ENCODE measurements at places on chromosomes 2 and 18.

- DNase-seq, result no peak
Observed at GRCh38 chr2:207926989-207927300, 98.4 kb downstream of the PLEKHM3 start.

DNA sequence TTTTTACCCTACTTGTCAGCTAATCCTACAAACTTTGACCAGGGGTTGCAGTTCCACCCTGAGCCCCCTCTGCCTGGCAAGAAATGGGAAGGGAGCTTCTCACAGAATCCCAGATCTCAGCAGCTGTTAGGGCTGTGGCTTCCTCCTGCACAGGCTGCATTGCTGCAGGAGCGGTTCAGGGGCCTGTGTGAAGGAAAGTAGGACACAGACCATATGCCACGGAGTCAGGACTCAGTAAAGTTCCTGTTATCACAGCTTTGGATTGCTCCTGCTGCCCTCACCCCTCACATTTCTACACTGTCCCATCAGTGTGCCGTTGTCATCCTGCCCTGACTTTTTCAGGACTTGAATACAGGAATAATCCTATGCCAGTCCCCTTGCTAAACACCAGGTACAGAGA is 62.8 kb upstream of the SP3 start:
- no peak for DNase-seq

DNA sequence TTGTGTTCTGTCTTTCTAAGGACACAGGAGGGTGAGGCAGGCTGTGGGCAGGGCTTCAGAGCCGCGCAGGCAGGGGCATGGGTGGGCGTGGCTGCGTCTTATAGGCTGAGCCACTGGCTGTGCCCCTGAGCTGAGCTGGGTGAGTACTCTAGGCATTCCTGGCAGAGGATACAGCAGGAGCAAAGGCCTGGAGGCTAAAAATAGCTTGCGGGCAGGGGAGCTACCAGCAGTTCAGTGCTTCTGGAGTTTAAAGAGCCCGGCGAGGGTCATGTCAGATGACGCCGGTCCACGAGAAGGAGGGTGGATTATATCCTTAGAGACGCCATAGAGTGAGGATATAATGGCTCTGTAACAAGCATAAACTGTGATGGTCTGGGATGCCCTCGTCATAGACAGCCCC is 31.5 kb upstream of the PDIA6 start:
- DNase-seq, result no peak

- DNase-seq, result no peak
Observed at GRCh38 chr2:172647439-172647838, 88.2 kb upstream of the RAPGEF4 start.

GRCh38 chr2:215536510-215536909 is 100.6 kb upstream of the FN1 start:
- no peak for DNase-seq

DNA sequence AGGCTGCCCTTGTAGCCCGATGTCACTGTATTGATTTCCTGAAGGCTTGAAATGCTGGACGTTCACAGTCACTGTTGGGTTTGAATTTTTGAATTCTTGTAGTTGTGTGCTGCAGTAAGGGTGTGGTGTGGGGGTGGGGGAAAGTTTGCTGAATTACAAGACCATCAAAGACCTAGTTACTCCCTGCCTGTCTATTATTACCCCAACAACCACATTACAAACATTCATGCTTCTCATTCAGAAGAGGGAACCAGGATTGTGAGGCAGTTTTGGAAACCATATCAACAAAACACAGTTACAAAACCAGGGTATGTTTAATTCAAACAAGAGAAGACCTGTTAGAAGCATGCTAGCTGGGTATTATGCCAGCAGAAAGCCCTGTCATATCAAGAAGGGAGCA is 85.8 kb downstream of the CLHC1 start:
- no peak for DNase-seq

DNA sequence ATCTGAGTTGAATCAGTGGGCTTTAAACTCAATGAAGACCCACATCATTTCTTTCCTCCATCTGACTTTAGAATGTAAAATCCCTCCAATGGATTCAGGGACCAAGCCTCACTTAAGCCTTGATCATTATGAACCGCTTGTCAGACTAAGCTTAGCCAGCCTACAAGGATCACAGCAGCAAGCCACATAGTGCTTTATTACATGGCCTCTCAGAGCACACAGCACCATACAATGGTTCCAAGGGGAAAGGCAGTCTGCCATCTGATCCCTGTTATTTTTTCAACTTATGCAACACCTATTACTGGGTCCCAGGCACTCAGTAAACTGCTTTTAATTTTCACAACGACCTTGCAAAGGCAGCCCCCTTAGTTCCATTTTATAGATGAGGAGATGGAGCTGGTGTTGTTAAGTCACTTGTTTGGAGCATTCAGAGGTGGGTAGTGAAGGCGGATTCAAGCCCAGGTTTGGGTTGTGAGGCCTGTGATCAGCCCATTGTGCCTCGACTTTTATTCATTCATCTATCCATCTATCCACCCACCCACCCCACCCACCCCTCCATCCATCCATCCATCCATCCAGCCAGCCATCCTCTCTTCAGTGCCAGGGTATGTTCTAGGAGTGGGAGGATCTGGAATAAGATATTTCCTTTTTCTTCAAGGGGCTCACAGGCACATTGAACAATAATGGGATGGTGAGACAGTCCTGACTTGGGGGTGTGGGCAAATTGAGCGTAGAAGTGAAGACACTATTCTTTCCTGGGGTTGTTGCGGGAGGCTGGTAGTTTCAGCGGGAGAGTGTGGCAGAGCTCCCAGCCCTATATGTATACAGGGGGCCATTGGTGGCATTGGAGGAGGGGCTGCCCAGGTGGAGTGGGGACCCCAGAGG is 141.2 kb downstream of the MYCN start:
- DNase-seq, result no peak

- DNase-seq, result no peak
Observed at GRCh38 chr18:39946623-39947061, 2008.4 kb upstream of the PIK3C3 start.

GRCh38 chr18:51007790-51008139 is 22.2 kb upstream of the SMAD4 start:
- DNase-seq, result no peak

GRCh38 chr18:36522509-36522908 is 225.0 kb downstream of the FHOD3 start:
- DNase-seq, result no peak

GRCh38 chr18:8176109-8176508 is 433.1 kb upstream of the RAB12 start:
- no peak for DNase-seq

- no peak for DNase-seq
Observed at GRCh38 chr18:47870605-47871004, 59.9 kb downstream of the SMAD2 start.

GRCh38 chr2:158815166-158815565 is 20.0 kb downstream of the DAPL1 start:
- no peak for DNase-seq

DNA sequence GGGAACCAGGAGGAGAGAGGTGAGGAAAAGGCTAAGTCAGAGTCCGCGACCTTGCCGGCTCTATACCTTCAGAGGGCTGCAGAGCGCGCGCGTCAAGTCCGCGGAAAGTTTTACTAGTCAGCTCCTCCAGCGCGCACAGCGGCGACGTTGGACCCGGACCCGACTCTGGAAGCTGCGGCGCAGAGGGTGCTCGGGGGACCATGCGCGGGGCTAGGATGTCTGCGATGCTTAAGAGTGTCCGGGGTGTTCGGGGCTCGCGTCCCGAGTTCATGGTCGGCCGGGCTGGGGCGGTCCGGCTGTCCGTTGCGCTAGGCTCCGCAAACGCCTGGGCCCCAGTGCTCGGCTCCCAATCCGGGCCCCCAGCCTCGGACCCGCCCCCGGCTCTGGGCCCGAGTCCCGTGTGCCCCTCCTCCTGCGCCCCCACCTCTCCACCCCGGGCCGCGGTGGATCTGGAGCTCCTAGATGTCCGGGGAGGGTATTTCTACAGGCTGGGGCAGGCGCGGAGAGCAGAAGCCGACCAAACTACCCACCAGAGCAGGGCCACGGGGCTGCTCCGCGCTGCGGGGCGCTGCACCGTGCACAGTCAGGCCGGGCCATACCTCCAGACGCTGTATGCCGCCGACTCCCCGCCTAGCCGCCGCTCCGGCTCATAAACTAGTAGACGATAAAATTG is at the start of gene LBX2:
Gene LBX2 (minus strand): TSS at position 337 of the 673 bp plus-strand sequence. CDS start 66 bp downstream, at position 271.
- DNase-seq, result no peak

- DNase-seq, result no peak
Observed at GRCh38 chr18:34709750-34710441, at the start of gene DTNA. Gene DTNA, plus strand, starts transcription at chr18:34710298. Its CDS starts 45,679 bp downstream, at chr18:34755977.

GRCh38 chr2:3986530-3987258 is 283.3 kb downstream of the DCDC2C start:
- no peak for DNase-seq

Measured in CD8-positive, alpha-beta memory T cell (primary cell).